ENCODE measurements at places on chromosomes 7 and 10.

GRCh38 chr7:75906991-75907667 is 7.8 kb upstream of the POR start:
- no peak for DNase-seq

DNA sequence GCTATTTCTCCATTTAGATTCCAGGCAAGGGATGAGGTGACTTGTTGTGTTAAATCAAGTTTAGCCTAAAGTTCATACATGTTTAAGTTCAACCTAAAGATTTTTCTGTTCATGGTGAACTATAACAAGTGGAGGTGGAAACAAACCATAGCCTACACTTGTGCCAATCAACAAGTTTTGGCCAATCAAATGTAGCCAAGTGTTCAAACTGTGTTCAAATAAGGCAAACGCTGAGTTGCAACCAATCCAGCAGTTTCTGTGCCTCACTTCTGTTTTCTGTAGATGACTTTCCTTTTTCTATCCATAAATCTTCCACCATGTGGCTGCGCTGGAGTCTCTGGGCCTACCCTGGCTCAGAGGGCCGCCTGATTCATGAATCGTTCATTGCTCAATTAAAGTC is 4.5 kb upstream of the VOPP1 start:
- no peak for DNase-seq

DNA sequence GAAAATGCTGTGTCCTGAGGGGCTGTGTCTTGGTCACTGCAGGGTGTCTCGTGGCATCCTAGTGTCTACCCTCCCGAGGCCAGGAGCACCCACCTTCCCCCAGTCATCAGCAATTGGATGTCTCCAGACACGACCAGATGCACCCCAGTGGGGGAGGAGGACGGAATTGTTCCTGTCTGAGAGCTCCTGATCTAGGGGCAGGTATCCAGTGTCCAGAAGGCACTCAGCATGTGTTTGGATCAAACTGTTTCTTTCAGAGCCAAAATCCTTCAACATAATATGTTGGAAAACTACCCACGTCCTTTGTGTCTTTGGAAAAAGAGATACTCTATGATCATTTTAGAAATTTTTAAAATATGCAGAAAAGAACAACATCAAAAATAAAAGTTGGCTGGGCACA is 16.9 kb downstream of the PRKRIP1 start:
- no peak for DNase-seq

DNA sequence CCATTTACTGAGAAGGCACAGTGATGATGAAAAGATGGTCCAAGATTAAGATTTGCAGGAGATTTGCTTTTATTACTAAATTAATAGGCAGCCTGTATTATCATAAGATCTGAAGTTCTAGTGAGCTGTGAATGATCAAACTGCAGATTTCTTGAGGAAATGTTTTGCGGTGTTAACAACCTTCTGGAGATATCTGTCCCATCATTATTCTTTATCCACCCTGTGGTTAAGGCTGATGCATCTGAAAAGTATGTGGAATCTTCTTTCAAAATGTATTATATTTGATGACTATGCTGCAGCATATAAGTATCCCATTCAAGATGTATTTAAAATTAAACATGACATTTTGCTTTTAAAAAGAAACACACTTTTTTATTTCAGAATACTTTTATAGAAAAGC is 150.3 kb downstream of the POLR1F start:
- DNase-seq = no peak

DNA sequence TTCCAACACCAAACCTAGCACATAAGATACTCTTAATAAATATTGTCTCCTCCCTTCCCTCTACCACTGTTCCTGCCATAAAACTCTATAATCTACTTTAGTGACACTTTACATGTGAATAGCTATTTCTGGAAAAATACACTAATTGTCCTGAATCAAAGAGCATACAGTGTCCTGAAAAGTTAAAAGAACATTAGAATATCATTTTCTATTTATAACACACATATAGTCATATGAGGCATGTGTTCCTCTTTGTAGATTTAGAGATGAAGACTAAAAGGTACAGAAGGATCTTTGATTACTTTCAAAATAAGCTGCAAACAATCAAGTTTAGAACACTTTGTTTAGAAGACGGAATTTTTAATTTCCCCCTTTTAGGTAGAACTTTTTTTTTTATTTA is 13.6 kb downstream of the NCOA4 start:
- DNase-seq = no peak

DNA sequence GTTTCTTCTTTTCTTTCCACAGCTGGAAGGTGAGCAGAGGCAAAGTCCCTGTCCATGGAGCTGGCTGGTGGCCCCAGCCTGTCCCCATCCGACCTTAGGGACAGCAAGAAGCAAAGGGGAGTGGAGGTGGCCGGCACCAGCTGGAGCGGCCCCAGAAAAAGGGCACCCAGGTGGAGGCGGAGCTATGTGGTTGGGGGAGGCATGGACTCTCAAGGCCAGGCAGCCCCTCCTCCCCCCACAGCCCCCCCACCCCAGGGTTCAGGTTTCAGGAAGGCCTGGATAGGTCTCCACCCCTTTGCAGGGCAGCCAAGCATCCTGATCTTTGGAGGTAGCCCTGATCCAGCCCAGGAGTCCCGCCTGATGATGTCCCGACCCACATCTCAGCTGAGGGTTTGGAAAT is at the start of gene SSC4D:
SSC4D (minus strand) TSS at position 161 of the 400 bp plus-strand sequence. CDS start 5,258 bp downstream, outside the sequence.
- no peak for DNase-seq

DNA sequence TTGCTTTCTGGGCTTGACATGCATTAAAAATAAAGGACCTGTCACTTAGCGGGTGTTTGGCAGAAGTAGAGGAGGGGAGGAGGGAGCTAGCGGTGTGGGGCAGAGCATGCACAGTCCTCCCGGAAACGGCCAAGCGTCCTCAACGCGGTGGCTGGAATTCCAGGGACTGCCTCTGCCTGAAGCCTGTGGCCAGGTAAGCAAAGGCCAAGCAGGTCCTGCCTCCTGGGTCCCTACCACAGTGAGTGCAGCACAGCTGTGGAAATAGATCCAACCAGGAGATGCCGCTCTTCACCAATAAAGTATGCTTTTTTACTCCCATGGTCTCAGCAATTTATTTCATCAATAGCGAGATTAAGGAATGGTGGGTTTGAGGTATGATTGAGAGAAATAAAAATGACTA is 323.4 kb downstream of the WDR37 start:
- no peak for DNase-seq

DNA sequence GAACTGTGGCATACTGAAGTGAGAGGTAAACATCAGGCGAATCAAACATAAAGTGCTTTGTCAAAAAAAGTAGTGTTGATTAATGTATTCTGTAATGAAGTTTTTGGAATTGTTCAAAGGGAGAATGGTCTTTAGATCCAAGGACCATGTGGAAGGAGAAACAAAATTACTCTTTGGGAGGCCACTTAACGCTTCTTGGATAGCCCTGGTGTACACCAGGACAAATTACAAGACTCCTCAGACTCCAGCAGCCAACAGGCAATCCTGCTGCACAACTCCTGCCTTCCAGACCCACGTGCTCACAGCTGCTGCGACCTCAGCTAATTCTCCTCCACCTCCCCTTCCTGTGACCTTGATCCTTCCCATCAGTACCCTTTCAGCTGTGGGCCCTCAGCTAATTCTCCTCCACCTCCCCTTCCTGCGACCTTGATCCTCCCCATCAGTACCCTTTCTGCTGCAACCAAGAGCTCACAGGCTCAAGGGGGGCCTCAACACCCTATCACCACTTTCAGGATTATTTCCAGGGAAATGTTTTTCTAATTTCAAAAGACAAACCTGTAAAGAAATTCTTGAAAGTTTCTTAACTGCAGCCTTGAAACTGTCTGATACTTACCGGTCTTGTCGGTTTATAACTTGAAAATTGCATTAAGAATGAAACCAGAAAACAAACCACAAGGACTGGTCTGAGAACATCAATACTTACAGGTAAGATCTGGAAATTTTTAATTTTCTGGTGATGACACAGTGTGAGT is 29.7 kb upstream of the DDC start:
- DNase-seq = no peak

DNA sequence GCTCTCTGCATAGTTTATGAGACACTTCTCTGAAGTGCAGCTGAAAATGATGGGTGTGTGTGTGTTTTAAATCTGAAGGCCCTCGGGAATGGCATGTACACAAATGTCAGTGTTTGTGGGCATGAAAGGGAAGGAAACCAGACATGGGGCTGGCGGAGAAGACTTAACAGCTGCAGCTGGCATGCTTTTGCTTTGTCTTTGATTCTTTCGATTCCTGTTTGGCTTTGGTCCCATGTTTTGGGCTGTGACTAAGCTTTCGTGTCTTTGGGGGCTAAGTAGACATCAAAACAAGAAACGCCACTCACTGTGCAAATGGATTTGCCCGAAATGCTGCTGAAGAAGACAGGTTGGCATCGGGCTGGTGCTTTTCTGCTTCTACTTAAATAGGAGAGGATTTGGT is 179.3 kb downstream of the PFKFB3 start:
- DNase-seq = peak; percentile 86

- no peak for DNase-seq
These were observed 684.9 kb upstream of the CELF2 start for GRCh38 chr10:10332786-10333185.

GRCh38 chr7:2539031-2539911 is 16.1 kb downstream of the BRAT1 start:
- DNase-seq = no peak

DNA sequence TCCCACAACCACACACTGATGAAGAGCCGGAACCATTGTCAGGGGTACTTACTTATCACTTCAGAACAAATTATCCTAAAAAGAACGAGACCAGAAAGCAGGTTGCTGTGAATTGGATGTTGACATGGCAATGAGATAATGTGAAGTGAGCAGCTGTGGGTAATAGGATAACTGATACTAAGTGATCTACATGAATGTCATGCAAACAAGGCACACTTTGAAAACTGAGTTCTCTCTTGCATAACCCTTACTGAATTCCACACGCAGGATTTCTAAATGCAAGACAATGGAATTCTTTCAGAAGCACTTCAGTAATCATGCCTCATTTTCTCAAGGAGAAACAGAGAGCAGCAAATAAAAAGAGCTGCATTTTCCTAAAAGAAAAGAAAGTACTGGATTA is 242.5 kb upstream of the TMEM229A start:
- no peak for DNase-seq

DNA sequence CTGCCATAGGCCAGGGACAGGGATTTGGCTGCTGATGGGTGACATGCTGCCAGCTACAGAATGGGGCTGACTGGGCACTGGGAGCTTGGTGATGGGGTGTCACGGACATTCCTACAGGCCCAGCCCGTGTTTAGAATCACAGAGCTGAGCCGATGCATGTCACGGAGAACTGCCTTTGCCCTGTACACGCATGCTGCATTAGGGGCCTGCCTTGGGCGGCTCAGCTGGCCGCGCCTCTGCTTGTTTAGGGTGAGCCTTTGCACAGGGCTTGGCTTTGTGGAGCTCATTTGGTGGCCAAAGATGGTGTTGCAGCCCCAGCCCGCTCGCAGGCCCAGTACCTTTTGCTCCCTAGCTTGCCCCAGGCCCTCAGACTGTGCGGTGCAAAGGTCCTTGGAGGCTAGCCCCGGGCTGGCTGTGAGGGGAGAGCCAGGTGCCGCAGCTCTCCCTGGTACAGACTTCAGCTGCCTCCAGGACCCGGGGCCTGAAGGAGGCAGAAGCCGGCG is 108.4 kb upstream of the BTBD16 start:
- DNase-seq = no peak

GRCh38 chr10:16559236-16559773 is 37.6 kb upstream of the C1QL3 start:
- no peak for DNase-seq

GRCh38 chr10:22682237-22683139 is 31.9 kb downstream of the PIP4K2A start:
- DNase-seq = peak; percentile 83

DNA sequence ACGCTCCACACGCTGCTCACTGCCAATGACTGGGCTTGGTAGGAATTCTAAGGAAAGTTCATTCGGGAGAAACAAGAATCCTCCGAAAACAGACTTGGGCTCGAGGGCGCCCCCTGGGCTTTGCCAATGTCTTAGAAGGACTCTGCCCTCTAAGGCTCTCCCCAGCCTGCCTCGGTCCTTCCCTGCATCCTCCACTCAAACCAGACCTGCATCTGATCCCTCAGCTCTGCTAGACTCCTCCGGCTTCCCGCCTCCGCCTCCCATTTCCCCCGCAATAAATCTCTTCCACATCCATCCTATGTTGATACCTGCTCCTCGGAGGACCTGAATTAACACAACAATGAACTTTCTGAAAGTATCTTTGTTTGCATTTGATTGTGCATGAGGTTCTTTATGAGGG is 177.6 kb downstream of the PLPP4 start:
- DNase-seq = no peak

DNA sequence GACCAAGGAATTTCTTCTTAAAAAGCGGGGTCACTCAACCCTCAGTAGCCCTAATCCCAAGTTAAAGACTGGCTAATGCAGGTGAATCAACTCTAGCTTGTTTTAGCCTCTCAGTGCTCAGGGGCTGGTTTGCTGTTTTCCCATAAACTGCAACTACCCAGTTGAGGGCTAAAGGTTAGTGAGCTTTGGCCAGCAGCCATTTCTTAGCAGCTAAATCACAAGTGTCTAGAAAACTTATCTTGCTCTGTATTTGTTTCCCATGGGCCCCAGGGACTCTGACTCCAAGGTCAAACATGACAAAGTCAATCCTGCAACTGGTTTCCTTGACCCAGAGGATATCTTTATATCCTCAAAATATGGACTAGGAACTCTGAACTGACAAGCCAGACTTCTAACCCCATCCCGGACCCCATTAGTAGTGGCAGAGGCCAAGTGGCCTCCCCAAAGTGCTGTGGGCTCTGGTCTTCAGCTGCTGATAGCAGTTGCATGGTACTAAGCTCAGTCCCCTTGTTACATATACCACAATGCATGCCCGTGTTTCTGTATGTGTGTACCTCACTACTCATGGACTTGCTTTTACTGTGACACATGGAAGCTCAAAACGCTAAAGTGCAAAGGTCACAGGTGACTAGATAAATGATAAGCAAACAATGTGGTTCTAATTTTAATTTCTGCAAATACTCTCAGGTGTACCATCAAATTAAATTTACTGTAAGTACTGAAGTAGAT is 793.0 kb upstream of the IGFBP3 start:
- DNase-seq = no peak

DNA sequence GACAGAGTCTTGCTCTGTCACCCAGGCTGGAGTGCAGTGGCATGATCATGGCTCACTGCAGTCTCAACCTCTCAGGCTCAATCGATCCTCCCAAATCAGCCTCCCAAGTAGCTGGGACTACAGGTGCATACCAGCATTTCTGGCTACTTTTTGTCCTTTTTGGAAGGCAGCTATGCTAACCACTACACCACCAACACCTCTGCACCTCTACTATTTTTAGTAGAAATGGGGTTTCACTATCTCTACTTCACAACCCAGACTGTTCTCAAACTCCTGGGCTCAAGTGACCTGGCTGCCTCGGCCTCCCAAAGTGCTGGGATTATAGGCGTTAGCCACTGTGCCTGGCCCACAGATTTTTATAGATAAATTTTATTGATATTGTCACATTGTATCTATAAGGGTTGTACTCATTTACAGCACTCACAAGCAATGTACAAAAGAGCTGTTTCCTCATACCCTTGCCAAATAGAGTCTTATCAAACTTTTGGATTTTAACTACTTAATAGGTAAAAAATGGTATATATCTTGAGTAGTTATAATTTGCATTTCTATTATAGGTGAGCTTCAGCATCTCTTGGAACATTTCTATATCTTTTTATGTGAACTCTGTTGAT is 23.7 kb downstream of the PRR15 start:
- no peak for DNase-seq

- no peak for DNase-seq
These were observed 6.9 kb upstream of the BAG3 start for GRCh38 chr10:119644205-119644814.
